ENCODE measurements at places on chromosomes 12 and 14. TPM values are rescaled to one million over a fixed set of nuclear protein-coding genes. Genes with fewer than 3 reads are reported as not detected.
A peak's percentile ranks its signal among the peaks of the same experiment; 100 is the strongest.

- no peak for DNase-seq
These were observed 8.1 kb downstream of the TMEM260 start for GRCh38 chr14:56587701-56588100.

DPPA3 gene
- total RNA-seq, result not detected

DNA sequence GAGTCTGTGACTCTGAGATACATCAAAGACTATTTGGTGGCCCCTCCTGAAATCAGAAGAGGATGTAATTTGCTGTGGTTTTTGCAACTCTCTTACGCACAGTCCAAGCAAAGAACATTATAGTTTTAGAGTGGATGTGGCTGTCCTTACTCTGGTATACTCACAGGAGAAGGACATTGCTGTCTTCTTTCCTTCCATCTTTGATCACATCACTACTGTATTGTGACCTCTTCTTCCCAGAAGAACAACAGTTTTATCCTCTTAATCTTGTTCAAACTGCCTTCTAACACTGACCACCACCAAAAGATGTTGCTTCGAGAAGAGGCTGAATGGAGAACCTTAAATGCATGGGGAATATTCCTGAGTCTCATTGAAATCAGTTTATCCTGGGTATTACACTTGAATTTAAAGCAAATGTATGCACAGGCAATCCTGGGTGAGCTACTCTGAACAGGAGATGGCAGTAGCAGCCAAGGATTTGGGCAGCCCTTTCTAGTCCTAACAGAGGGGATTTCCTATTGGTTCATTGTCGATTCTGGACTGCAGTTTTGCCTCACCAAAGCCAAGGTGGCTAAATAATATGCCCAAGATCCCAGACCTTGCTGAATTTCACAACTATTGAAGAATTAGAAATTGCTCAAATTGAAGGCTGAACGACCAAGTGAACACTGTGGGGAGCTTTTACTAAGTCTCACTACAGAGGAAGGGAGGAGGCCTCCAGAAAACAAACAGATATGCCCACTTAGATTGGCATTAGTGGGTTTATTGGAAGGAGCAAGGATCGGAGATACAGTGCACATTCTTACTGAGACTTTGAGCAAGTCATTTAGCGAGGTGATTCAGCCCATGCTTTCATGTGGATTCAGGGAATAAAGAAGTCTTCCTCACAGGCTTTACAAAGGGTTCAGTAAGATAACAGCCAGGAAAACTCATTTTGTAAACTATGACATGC lies 282.8 kb downstream of the PAWR start:
- no peak for DNase-seq

PRB2 gene
- total RNA-seq, result not detected

DNA sequence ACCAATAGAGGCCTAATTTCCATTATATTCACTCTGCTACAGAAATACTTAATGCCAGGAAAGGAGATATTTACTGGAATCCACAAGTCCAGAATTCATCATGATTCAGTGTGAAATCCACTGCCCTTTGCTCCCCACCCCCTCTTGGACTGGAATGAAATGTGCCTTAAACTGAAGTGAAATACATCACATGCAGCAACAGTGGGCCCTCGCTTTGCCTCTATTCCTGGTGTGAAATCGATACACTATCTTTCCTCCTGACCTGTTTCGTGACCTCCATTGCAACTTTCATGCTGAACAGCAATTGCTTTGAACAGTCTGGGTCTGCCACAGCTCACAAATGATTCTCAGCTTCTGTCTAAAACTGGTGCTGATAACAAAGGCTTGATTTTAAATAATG lies 100.6 kb downstream of the NPAS3 start:
- no peak for DNase-seq

DNA sequence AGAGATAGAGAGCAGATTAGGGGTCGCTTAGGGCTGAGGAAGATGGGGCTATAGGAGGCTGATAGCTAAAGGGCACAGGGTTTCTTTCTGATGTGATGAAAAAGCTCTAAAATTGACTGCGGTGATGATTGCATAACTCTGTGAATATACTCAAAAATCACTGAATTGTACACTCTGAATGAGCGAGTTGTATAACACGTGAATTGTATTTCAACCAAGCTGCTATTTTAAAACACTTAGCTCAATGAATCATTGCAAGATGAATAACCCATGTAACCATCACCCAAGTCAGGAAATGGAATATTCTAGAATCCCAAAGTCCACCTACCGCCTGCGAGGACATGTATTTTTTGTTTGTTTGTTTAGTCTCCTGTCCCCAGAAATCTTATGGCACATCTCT lies 60.1 kb upstream of the CCND2 start:
- DNase-seq, result no peak

IRAK4 gene
- total RNA-seq, result 27.9 TPM

MYF5 gene
- not detected for total RNA-seq

C1QL4 gene
- 0.36 TPM for total RNA-seq

DNA sequence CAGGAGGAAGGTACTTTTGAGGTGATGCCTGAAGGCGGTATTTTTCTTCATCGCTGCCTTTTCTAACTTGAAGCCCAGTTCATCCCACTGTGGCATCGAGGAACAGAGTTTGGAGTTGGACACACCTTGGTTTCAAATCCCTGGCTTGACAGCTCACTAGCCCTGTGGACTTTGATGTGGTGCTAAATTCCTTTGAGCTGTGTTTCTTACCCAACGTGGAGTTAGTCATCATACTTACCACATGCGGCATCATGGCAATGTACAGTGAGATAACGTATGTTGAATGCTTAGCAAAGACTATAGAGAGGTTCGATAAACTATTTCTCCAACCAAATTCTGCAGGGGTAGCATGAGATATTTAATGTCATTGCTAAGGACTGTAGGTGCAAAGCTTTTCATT lies 3.4 kb downstream of the PLEKHG3 start:
- DNase-seq, result peak; percentile 92

- no peak for DNase-seq
These were observed 65.4 kb downstream of the ZFP36L1 start for GRCh38 chr14:68727315-68728047.

KRT3 gene
- total RNA-seq, result not detected

KRT77 gene
- not detected for total RNA-seq

- peak; percentile 86 for DNase-seq
These were observed 9.9 kb downstream of the GPRC5A start for GRCh38 chr12:12901158-12901791.

PACS2 gene
- total RNA-seq, result 81.1 TPM

- no peak for DNase-seq
These were observed 229.4 kb downstream of the CNTN1 start for GRCh38 chr12:40921563-40922163.

RTN1 gene
- under 0.01 TPM for total RNA-seq

GRCh38 chr14:65565948-65566347 lies 153.4 kb downstream of the FUT8 start:
- no peak for DNase-seq

DNA sequence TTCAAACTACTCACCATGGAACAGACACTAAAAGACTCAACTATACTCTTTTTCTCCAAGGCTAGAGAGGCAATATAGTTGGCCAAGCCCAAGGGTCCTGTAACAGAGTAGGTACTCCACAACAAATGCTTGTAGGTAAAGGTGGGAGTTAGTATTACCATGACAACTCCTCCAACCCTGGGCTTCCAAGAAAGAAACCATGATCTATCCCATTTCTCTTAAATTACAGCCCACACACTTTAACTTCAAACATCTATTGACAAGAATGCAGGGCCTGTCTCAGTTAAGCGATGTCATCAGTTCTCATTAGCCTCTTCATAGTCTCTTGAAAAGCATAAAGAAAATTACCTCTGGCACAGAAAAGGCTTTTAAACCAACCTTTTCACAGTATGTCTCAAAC lies 25.0 kb downstream of the ERH start:
- no peak for DNase-seq

GSG1 gene
- 0.29 TPM for total RNA-seq

DNA sequence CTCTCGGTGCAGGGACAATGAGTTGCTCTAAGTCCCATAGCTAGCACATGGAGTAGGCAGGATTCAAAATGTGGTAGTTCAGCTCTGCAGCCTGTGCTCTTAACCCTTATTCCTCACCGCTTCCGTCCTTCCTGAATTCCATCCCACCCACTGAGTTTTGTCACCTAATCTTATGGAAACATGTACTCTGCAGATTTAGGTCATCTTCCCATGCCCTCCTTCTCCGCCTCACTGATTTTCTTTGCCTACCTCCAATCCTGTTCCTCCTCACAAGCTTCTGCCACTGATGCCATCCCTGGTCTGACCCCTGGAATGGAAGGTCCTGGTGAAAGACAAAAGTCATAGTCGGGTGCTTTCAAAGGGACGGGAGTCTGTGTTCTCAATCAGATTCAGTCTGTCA lies 46.5 kb upstream of the ABCC9 start:
- DNase-seq, result no peak

DNA sequence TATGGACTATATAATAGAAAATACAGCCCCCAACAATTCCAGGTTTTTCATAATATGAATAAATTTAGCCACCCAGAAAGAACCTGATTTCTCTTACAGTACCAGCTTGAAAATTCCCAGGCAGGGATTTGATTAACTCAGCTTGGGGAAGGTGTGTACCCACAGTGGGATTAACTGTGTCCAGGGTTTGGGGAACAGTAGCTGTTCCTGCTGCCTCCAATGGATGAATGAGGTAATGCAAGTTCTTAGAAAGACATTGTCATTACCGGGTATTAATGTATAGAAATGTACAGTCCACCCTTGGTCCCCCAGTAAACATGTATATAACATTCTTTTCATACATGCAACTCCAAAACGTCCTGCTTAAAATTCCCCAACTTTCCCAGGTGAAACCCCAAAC lies 115.6 kb downstream of the LRIG3 start:
- DNase-seq, result no peak

DNA sequence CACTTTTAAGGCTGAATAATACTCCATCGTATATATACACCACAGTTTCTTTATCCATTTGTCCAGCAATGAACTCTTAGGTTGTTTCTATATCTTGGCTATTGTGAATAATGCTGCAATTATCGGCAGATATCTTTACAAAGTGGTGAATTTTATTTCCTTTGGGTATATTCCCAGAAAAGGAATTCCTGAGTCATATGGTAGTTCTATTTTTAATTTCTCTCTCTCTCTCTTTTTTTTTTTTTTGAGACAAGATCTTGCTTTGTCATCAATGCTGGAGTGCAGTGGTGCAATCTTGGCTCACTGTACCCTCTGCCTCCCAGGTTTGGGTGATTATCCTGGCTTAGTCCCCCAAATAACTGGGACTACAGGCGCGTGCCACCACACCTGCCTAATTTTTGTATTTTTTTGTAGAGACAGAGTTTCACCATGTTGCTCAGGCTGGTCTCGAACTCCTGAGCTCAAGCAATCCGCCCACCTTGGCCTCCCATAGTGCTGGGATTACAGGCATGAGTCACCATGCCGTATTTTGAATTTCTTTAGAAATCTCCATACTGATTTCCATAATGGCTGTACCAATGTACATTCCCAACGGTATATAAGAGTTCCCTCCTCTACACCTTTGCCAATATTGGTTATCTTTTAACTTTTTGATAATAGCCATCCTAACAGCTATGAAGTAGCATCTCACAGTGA lies 98.4 kb downstream of the EFCAB11 start:
- peak; percentile 71 for DNase-seq

- no peak for DNase-seq
These were observed 208.4 kb upstream of the FKBP4 start for GRCh38 chr12:2586156-2587038.

GRCh38 chr12:11980115-11980514 lies 90.6 kb upstream of the BCL2L14 start:
- DNase-seq, result no peak

DNA sequence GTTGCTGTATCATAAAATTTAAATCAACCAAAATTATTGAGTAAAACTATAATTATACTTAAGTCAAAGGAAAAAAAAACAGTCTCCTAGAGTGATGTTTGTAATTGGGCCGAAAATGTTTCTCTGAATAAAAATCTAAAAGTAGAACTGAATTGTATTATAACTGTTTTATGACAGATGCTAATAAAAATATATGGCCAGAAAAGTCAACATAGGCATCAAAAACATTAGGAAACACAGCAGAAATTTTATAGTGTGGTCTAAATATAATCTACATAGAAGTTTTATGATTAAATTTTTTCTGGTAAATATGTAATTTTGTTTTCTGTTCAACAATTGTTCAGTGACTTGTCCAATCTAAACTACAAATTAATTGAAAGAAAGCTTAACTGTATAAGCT lies 277.8 kb downstream of the ALX1 start:
- DNase-seq, result no peak

TSPAN19 gene
- total RNA-seq, result not detected

GRCh38 chr14:71583194-71583593 lies 349.0 kb upstream of the RGS6 start:
- no peak for DNase-seq

DNA sequence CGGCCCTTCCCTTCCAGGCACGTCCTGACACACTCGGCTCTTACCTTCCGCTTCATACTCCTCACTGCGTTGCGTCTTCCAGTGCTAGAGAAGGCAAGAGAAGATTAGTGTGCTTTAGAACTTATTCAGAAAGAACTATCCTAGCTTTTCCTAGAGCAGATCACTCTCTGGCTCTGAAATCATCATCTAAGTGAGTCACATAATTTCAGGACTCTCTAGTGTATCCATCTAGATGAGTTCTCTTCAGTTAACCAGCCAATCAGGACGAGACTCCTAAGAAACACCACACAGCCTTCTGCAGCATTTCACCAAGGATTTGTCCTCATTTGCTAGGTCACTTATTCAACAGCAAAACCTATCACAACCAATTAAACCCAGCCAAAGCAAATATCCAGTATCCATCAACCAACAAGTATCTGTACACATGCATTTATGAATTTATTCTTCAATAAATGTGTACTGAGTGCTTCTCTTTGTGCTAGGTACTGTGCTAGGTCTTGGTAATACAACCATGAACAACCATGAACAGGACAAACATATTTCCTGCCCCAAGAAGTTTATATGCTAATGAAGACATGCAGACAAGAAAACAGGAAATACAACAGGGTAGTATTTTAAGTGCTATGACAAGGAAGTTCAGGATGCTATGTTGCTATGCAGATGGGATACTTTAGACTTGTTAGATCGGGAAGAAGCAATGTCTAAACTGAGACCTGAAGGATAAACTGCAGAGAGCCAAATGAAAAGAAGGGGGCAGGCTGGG lies 52.1 kb downstream of the NIN start:
- DNase-seq, result peak; percentile 85

ACSS3 gene
- 22.4 TPM for total RNA-seq

GRCh38 chr14:63039866-63040265 lies 5.4 kb downstream of the KCNH5 start:
- no peak for DNase-seq

C1S gene
- 478 TPM for total RNA-seq

LIN7A gene
- 11.5 TPM for total RNA-seq

GRCh38 chr12:70467476-70467875 lies 101.4 kb downstream of the KCNMB4 start:
- DNase-seq, result no peak

ASIC1 gene
- total RNA-seq, result 0.72 TPM

CACNA1C gene
- total RNA-seq, result 19.2 TPM

- peak; percentile 86 for DNase-seq
These were observed 565 bp downstream of the CEP83 start for GRCh38 chr12:94458877-94459727.

- DNase-seq, result no peak
These were observed 445.9 kb upstream of the RGS6 start for GRCh38 chr14:71486279-71486678.

GRCh38 chr12:101490286-101490920 lies 15.3 kb downstream of the SPIC start:
- DNase-seq, result no peak

GRCh38 chr14:47966076-47966810 lies 290.8 kb upstream of the MDGA2 start:
- DNase-seq, result no peak
